ENCODE measurements at places on chromosomes 12 and 14.

GRCh38 chr12:13154027-13154538 is 42.4 kb upstream of the EMP1 start:
- no peak for DNase-seq

DNA sequence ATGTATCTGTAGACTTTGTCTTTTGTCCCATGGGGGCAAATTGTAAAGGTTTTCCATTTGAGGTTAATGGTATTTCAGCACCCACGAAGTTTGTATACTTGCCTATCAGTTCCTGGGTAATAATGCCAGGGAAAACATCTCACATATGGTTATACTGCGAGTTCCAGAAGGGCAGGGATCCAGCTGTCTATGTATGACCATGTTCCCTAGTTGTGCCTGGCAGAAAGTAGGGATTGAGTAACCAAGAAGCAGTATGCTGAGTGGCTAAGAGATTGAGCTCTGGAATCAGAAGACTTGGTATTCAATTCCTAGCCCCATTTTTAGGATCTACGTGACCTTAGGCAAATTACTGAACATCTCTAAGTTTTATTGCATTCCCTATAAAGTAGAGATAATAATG is 173.2 kb upstream of the PWP1 start:
- no peak for DNase-seq

- DNase-seq, result no peak
These were observed 7.4 kb upstream of the CCDC198 start for GRCh38 chr14:57501039-57501557.

GRCh38 chr14:40576880-40577478 is 1029.7 kb upstream of the LRFN5 start:
- DNase-seq, result no peak

All from T follicular helper cell (primary cell).